ENCODE measurements at places on chromosomes 6 and 20.

- DNase-seq, result no peak
Measured at GRCh38 chr6:42877695-42878094, 1.7 kb upstream of the RPL7L1 start.

DNA sequence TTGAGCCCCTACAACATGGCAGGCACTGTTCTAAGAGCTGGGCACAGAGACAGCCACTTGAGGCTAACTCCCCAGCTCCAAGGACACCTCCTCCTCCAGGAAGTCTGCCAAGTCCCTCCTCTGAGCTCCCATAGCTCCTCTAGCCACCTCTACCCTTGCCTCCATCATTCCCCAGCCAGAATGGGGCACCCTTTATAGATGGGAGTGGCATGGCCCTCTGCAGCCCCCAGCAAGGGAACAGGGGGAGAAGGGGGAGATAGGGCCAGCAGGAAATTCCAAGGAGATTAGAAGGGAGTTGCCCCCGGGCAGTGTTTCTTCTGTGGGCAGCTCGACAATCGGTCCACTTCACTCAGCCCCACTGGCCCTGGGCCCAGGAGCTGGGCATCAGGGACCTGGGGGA is 19.7 kb upstream of the TLDC2 start:
- DNase-seq, result no peak

GRCh38 chr6:30768634-30769087 is 24.3 kb upstream of the IER3 start:
- DNase-seq, result no peak

DNA sequence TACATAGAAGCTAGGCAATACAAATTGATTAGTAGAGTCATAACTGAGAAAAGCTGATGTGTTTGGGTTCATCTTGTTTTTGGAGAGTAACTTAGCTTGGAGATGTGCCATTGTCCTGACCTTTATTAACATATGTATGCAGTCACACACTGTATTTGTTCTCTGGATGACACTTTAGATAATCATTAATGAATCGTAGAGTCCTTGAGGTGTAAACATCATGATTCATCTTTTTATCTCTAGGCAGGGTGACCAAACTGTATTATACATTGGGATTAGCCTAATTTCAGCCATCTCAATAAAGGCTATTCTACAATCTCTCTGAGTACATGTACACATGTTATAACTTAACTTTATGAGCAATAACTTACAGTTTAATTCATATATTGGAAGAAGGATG is 3.6 kb upstream of the MTCL3 start:
- DNase-seq, result no peak

- DNase-seq, result peak; percentile 70
Measured at GRCh38 chr6:157054531-157054979, 268.8 kb downstream of the TMEM242 start.

GRCh38 chr6:43287717-43288679 is 10.1 kb upstream of the SLC22A7 start:
- no peak for DNase-seq

- no peak for DNase-seq
Measured at GRCh38 chr6:33850869-33851541, 47.2 kb upstream of the MLN start.

DNA sequence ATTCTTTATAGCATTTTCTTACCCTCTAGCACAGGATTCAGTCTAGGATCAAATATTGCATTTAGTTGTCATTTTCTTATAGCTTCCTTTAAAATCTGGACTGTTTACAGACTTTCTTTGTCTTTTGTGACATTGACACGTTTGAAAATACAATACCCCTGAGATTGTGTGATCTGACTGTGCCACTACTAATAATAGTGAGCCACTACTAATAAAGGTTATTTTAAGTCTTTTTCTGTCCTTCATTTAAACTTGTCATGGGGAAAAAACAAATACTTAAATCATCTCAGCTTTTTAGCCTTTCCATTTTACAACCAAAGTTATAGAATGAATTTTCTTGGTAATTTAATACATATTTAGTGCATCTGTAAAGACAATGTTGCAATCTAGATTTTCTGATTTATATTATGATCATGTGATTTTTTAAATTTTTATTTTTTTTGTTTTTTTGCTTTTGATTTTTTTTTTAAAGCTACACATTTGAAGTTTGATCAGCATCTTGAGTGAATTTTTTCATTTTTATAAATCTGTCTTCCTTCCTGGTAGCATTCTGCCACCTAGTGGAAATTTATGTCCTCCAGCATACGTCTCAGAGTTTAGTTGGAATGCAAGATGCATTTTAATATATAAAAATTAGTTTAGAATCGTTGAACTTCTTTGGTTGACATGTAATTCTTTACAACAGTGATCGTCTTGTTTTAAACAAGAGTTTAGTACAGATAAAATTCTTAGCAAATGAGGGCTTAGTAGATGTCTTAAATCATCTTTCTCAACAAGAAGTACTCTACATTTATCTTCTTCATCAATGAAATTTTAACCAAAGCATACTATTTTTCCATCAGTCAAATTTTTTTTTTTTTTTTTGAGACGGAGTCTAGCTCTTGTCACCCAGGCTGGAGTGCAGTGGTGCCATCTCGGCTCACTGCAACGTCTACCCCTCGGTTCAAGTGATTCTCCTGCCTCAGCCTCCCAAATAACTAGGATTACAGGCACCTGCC is 119.4 kb downstream of the NCOA3 start:
- peak; percentile 43 for DNase-seq

Data from central memory CD4-positive, alpha-beta T cell (primary cell).